ENCODE measurements at places on chromosomes 13 and 19. TPM values are rescaled to one million over a fixed set of nuclear protein-coding genes. Genes with fewer than 3 reads are reported as not detected.

- H3K4me3 ChIP-seq: no peak overlapping the region
- no peaks in the 10 kb centered on the region for H3K4me1 ChIP-seq
- no peak overlapping the region for H3K27ac ChIP-seq
- H3K27me3 ChIP-seq: no peaks in the 10 kb centered on the region
- no peaks in the 10 kb centered on the region for H3K36me3 ChIP-seq
These were observed 97.0 kb upstream of the GPR183 start for GRCh38 chr13:99404005-99404755.

DNA sequence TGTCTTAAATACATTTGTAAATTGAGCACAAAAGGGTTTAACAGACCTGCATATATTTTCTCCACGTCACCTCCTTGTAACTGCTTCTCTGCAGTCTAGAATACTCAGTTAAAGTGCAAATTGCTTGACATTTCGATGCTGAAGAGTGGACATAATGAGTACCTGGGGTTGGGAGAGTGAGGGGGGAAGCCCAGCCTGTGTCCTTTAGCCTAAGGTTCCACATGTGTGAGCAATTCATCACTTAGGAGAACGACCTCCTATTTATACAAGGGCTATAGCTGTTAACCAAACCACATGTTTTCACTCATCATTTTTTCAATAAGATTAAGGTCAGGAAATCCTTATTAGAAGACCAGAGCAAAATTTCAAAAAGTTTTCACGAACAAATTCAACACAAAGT, 29.5 kb downstream of the PCDH9 start:
- no peak overlapping the region for H3K4me3 ChIP-seq
- peaks cover 4% of the 10 kb centered on the region for H3K4me1 ChIP-seq
- no peaks in the 10 kb centered on the region for H3K27me3 ChIP-seq
- H3K27ac ChIP-seq: no peak overlapping the region

GRCh38 chr19:6616011-6616410, 25.1 kb upstream of the CD70 start:
- no peaks in the 10 kb centered on the region for H3K27me3 ChIP-seq
- H3K27ac ChIP-seq: no peak overlapping the region
- no peaks in the 10 kb centered on the region for H3K4me1 ChIP-seq
- no peak overlapping the region for H3K4me3 ChIP-seq

- no peaks in the 10 kb centered on the region for H3K4me1 ChIP-seq
- no peak for DNase-seq
- no peaks in the 10 kb centered on the region for H3K36me3 ChIP-seq
- no peak overlapping the region for H3K27ac ChIP-seq
- H3K4me3 ChIP-seq: no peak overlapping the region
- H3K27me3 ChIP-seq: no peaks in the 10 kb centered on the region
These were observed 227.5 kb upstream of the SERP2 start for GRCh38 chr13:44146138-44146537.

GRCh38 chr19:58357481-58358145, 4.3 kb upstream of the A1BG start:
- no peaks in the 10 kb centered on the region for H3K36me3 ChIP-seq
- H3K4me1 ChIP-seq: no peaks in the 10 kb centered on the region
- no peak for DNase-seq
- no peaks in the 10 kb centered on the region for H3K27me3 ChIP-seq
- H3K4me3 ChIP-seq: no peak overlapping the region

- DNase-seq: no peak
- no peak overlapping the region for H3K27ac ChIP-seq
- no peaks in the 10 kb centered on the region for H3K27me3 ChIP-seq
- H3K4me3 ChIP-seq: no peak overlapping the region
These were observed 945 bp upstream of the CPAMD8 start for GRCh38 chr19:17027535-17027975.

GRCh38 chr13:41049480-41050440, 11.5 kb upstream of the WBP4 start:
- no peaks in the 10 kb centered on the region for H3K27me3 ChIP-seq
- H3K4me3 ChIP-seq: no peak overlapping the region
- H3K4me1 ChIP-seq: no peaks in the 10 kb centered on the region
- peaks cover 8% of the 10 kb centered on the region for H3K36me3 ChIP-seq
- no peak for DNase-seq

- no peak overlapping the region for H3K4me3 ChIP-seq
- no peaks in the 10 kb centered on the region for H3K36me3 ChIP-seq
These were observed 6.6 kb upstream of the LMTK3 start for GRCh38 chr19:48518207-48518606.

DNA sequence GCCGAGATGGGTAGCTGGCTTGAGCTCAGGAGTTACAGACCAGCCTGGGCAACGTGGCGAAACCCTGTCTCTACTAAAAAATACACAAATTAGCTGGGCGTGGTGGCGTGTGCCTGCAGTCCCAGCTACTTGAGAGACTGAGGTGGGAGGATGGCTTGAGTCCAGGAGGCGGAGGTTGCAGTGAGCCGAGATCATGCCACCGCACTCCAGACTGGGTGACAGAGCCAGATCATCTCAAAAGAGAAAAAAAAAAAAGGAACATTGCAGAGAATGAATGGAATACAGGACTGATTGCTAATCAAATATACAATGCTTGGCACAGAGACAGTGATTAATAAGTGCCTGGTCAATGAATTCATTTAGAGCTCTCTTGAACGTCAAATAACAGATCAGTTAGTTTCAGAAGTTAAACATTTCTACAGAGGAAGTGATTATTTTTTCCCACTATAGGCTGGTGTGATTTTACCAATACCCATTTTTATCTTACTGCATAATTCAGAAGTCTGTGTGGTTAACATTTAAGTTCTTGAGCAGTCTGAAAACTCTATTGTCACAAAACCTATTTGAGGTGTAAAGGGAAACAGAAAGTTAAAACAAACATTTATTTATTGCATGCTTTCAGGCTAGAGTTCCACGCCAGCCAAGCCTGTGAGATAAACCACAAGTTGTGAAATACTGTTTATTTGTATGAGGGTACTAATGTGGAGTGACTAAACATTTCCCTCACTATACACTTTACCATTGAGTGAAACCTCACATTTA, 7.7 kb upstream of the TBC1D4 start:
- H3K4me1 ChIP-seq: no peaks in the 10 kb centered on the region
- no peaks in the 10 kb centered on the region for H3K36me3 ChIP-seq
- no peak for DNase-seq
- no peaks in the 10 kb centered on the region for H3K27me3 ChIP-seq
- no peak overlapping the region for H3K27ac ChIP-seq
- H3K4me3 ChIP-seq: no peak overlapping the region

GRCh38 chr19:48444129-48444935, 1.5 kb upstream of the GRWD1 start:
- H3K4me3 ChIP-seq: peak overlapping the region; percentile 92
- H3K4me1 ChIP-seq: peaks cover 4% of the 10 kb centered on the region
- H3K36me3 ChIP-seq: peaks cover 21% of the 10 kb centered on the region
- no peaks in the 10 kb centered on the region for H3K27me3 ChIP-seq
- no peak overlapping the region for H3K27ac ChIP-seq

- H3K36me3 ChIP-seq: peaks cover 7% of the 10 kb centered on the region
- peak overlapping the region; percentile 88 for H3K27ac ChIP-seq
- peaks cover 16% of the 10 kb centered on the region for H3K4me1 ChIP-seq
- no peaks in the 10 kb centered on the region for H3K27me3 ChIP-seq
These were observed 1.4 kb downstream of the SLC1A5 start for GRCh38 chr19:46787040-46787330.

DNA sequence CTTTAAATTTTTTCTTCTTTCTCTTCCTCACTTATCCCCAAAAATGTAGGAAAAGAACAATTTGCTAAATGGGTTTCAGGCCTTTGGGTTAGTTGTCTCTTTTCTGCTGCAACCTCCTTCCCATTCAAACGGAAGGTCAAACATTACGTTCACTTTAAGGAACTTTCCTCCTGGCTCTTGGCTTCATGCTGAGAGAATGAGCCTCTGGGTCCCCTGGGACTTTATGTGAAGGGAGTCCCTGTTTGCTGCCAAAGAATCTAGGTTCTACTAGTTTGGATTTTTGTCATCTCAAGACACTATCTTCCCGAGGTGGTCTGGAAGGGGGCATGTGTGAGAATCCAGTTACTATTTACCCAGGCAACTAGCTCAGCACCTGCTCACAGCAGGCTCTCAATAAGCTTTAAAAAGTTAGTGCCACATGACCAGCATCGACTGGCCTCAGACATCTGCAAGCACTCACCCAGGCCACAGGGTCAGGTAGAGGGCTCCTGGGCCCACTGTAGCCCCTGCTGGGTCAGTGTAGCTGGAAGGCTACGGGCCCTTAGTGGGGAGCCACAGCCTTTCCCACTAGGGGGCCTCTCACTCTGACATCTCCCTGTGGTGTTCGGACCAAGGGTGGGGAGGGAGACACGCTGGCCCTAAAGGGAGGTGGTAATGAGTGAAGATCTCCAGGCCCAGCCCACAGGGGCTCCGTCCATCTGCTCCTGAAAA, 40.5 kb downstream of the FAM124A start:
- no peaks in the 10 kb centered on the region for H3K4me1 ChIP-seq
- peak; percentile 28 for DNase-seq
- no peak overlapping the region for H3K4me3 ChIP-seq
- H3K36me3 ChIP-seq: no peaks in the 10 kb centered on the region
- no peak overlapping the region for H3K27ac ChIP-seq

- no peaks in the 10 kb centered on the region for H3K27me3 ChIP-seq
- DNase-seq: no peak
- peaks cover 78% of the 10 kb centered on the region for H3K36me3 ChIP-seq
- no peaks in the 10 kb centered on the region for H3K4me1 ChIP-seq
- H3K4me3 ChIP-seq: no peak overlapping the region
- H3K27ac ChIP-seq: no peak overlapping the region
These were observed 11.6 kb upstream of the TIMM50 start for GRCh38 chr19:39469036-39469435.

DNA sequence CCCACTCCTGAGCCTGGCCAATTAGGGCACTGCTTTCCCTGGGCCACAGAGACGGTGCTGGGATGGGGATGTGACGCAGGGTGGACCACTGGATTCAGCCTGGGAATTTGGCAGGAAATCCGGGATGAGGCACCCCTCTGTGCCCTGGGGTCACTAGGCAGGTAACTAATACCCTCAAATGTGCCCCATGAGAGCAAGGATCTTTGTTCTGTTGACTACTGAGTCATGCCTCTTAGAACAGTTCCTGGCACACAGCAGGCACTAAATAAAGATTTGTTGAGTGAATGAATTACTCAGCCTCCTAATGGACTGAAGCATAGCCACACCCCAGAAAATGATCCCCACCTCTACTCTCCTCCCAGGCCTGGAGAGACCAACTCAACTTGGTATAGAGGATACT, 15.9 kb downstream of the OPA3 start:
- no peak for DNase-seq
- no peaks in the 10 kb centered on the region for H3K36me3 ChIP-seq
- no peak overlapping the region for H3K4me3 ChIP-seq
- H3K27ac ChIP-seq: no peak overlapping the region

- no peaks in the 10 kb centered on the region for H3K4me1 ChIP-seq
- H3K27me3 ChIP-seq: no peaks in the 10 kb centered on the region
- no peak overlapping the region for H3K27ac ChIP-seq
- DNase-seq: no peak
- H3K36me3 ChIP-seq: no peaks in the 10 kb centered on the region
- no peak overlapping the region for H3K4me3 ChIP-seq
These were observed 439.4 kb upstream of the KLF12 start for GRCh38 chr13:74573654-74574053.

- peak; percentile 74 for DNase-seq
- no peak overlapping the region for H3K4me3 ChIP-seq
- no peaks in the 10 kb centered on the region for H3K27me3 ChIP-seq
- peaks cover 3% of the 10 kb centered on the region for H3K4me1 ChIP-seq
- H3K27ac ChIP-seq: no peak overlapping the region
These were observed 2.3 kb upstream of the STRN4 start for GRCh38 chr19:46748325-46749109.

- H3K27ac ChIP-seq: no peak overlapping the region
- DNase-seq: peak; percentile 42
- H3K4me1 ChIP-seq: no peaks in the 10 kb centered on the region
- H3K36me3 ChIP-seq: no peaks in the 10 kb centered on the region
- H3K27me3 ChIP-seq: no peaks in the 10 kb centered on the region
These were observed 23.4 kb upstream of the RFC3 start for GRCh38 chr13:33794576-33794975.

DNA sequence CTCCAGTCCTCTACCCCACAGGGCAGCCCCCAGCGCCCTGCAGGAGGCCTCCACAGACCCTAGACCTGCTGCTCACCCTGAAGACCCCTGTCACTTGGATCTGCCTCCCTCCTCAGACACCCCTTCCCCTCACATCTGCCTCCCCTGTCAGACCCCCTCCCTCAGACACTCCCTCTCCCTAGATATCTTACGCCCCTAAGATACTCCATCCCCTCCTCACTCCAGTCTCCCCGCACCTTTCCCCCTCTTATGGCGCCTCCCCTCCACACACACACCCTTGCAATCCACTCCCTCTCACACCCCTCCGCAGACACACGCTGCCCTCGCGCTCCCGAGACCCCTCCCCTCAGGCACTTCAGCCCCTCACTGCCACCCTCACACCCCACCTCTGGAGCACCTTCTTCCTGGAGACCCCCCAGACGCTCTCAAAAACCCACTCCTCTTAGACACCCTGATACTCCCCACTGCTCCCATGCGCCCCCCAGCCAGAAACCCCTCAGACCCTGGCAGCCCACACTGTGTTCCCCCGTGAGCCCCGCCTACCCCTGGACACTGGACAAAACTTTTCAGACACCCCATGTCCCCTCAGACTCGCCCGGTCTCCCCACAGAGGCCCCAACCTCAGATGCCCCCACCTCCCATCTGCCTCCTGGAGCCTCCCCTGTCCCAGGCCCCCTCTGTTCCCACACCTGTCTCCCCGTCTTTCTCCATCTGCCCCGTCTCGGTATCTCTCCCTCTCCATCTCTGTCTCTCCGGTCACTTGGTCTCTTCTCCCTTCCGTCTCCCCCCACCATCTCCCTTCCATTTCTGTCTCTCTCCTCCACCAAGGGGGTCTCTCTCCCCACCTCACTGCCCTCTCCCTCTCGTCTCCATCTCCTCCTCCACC, 14.5 kb downstream of the ERFL start:
- H3K4me1 ChIP-seq: no peaks in the 10 kb centered on the region
- H3K36me3 ChIP-seq: no peaks in the 10 kb centered on the region
- peaks cover 44% of the 10 kb centered on the region for H3K27me3 ChIP-seq
- DNase-seq: no peak
- no peak overlapping the region for H3K27ac ChIP-seq
- H3K4me3 ChIP-seq: no peak overlapping the region

GRCh38 chr13:20942938-20943559, 40.5 kb upstream of the XPO4 start:
- DNase-seq: no peak
- H3K36me3 ChIP-seq: no peaks in the 10 kb centered on the region
- H3K4me3 ChIP-seq: no peak overlapping the region
- no peak overlapping the region for H3K27ac ChIP-seq

GRCh38 chr19:43798546-43799409, 3.5 kb downstream of the LYPD5 start:
- no peak overlapping the region for H3K4me3 ChIP-seq
- H3K36me3 ChIP-seq: no peaks in the 10 kb centered on the region
- no peaks in the 10 kb centered on the region for H3K4me1 ChIP-seq
- no peak overlapping the region for H3K27ac ChIP-seq
- DNase-seq: no peak

The CLEC17A gene
- total RNA-seq: 0.04 TPM

The OCEL1 gene
- 5.1 TPM for total RNA-seq

The MAP4K1 gene
- total RNA-seq: 1.5 TPM

The SIGLEC10 gene
- total RNA-seq: not detected

The CACNG8 gene
- total RNA-seq: not detected

The LYL1 gene
- total RNA-seq: not detected

The PPP1R12C gene
- 30.5 TPM for total RNA-seq

The NLRP7 gene
- not detected for total RNA-seq

The ZNF491 gene
- total RNA-seq: 5.2 TPM

The CYP2A7 gene
- total RNA-seq: not detected

The MAP2K7 gene
- 12.9 TPM for total RNA-seq

Measured in SJCRH30 (cell line).